ENCODE measurements at places on chromosomes 12 and 14.

GRCh38 chr14:33848706-33849454 is 102.0 kb downstream of the EGLN3 start:
- DNase-seq: peak; percentile 97

DNA sequence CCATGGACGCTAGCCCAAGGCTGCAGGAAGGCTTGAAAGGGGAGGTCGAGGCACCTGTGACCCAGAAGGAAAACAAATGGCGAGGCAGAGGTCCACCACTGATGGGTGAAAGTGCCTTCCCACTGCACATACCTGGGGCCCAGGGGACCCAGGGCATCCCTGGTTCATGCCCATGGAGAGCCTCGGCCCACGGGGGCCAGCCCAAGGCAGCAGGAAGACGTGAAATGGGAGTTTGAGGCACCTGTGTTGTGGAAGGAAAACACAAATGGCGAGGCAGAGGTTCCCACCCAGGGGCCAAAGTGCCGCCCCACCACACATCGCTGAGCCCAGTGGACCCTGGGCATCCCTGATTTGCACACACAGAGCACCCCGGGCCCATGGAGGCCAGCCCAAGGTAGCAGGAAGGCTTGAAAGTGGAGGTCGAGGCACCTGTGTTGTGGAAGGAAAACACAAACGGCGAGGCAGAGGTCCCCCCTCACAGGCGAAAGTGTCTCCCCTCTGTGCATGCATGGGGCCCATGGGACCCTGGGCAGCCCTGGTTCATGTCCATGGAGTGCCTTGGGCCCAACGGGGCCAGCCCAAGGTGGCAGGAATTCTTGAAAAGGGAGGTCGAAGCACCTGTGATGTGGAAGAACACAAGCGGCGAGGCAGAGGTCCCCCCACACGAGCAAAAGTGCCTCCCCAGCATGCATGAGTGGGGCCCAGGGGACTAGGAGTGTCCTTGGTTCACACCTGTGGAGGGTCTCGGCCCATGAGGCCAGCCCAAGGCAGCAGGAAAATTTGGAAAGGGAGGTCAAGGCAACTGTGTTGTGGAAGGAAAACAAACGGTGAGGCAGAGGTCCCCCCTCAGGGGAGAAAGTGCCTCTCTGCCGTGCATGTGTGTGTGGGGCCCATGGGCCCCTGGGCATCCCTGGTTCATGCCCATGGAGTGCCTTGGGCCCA is 383.3 kb downstream of the ALG10 start:
- no peak for DNase-seq

- no peak for DNase-seq
Observed at GRCh38 chr14:61493239-61493638, 171.9 kb downstream of the PRKCH start.

GRCh38 chr14:54192610-54193009 is 204.2 kb upstream of the CDKN3 start:
- DNase-seq: no peak

- no peak for DNase-seq
Observed at GRCh38 chr12:131347732-131348131, 363.2 kb upstream of the SFSWAP start.

- DNase-seq: no peak
Observed at GRCh38 chr12:120774169-120774916, 48.7 kb downstream of the ACADS start.

DNA sequence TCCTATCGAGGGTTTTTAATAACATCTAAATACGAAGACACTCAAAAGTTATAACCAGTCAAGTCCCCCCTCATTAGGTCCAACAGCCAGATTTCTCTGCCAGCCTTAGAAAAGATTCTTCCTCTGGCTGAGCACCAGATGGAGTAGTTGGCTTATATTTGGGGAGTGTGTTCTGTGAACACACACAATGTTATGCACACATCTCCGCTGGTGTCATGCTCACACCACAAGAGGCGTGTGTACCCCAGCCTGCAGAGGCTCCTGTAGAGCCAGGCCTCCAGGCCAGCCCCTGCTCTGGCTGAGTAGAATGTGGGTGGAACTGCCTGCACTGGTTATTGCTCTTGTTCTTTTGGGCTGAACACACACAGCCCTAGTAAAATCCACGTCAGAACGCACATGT is 64.0 kb downstream of the PIWIL1 start:
- peak; percentile 34 for DNase-seq

GRCh38 chr12:99910342-99910741 is 74.4 kb downstream of the ANKS1B start:
- DNase-seq: no peak

DNA sequence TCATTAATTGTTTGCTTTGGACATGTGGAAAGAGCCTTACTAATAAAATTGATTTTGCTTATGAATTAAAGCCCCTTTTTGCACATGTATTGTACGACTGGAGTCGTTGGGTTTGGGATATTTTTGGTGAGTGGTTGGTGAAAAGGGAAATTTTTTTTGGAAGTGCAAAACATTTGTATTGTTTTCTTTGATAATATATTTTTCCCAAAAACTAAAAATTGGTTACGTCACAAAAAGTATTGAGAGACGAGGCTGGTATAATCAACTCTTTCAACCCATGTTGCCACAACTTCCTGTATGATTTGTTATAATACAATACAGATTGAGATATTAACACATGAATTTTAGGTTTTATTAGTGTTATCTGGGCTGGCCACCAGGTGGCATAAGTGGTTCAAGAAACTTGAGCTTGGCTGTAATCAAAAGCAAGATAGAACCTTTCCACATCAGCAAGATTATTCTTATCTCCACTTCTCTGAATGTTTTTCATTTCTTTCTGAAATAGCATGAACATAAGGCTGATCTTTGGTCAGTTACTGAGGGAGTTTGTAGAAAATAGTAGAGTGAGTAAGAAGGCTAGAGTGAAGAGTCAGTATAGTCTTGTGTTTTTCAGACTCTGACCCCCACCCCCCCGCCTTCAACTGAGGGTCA is 8.7 kb downstream of the NGDN start:
- no peak for DNase-seq

DNA sequence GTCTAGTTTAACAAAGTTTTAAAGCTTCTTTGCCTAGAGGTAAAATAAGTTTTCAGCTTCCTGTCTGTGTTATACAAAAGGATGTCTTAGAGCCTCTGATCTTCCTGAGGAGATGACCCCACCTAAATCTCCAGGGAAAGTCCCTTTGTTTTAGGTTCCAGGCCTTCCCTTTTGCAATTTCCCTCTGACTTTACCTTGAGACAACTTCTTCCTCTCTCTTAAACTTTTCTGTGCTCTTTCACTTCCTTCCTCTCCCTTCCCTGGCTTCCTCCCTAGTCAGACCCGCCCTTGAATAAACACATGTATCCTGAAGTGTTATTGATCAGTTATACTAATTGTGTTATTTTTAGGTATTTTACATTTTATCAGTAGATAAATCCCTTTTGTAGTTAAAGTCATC is 134.8 kb downstream of the DYRK2 start:
- DNase-seq: no peak

DNA sequence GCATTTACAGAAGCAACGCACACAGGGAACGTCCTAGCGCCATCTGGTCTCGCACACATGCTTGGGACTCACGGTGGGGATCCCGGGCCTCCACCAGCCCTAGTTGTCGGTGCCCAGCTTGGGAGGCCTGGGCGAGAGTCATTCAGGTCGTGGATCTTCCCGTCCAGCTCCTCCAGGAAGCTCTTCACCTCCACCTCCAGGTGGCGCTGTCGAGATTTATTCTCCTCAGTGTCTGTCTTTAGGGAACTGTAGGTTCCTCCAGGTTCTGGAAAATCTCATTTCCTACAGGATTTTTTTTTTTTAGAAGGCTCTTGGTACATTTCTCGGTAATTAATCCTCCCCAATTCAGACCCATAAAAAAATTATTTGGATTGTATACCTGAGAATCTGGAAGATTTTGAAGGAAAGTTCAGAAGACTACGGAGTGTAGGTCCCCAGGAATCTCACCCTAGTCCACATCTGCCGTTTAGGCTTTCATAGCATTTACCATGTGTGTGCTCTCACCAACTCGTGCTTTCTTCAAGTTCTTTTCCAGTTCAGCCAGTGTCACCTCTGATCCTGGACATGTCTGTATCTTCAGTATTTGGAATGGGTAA is 910.0 kb downstream of the TMEM121 start:
- DNase-seq: peak; percentile 5

DNA sequence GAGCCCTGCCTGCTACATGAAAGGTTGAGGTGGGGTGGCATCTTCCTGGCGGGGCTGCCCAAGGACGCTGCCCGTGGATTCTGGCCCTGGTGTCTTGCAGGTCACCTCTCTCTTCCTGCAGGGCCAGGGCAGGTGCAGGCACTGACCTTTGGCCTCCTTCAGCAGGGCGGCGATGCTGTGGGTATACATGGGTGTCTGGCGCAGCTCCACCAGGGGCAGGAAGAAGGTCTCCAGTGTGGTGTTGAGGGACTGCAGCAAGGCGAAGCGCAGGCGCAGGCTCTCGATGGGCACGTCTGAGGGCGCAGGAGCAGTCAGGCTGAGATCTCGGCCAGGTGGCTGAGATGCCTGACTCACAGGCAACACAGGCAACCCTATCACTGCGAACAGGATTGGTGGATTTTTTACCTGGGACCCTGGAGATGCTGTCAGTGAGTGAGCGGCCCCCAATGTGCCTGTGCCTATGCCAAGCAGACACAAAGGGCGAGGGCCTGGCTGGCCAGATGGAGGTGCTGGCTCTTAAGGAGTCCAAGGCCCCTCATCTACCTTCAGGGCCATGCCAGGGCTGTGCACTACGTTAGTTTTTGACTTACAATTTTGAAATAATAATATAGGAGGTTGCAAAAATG is 45.7 kb downstream of the TRAFD1 start:
- no peak for DNase-seq

DNA sequence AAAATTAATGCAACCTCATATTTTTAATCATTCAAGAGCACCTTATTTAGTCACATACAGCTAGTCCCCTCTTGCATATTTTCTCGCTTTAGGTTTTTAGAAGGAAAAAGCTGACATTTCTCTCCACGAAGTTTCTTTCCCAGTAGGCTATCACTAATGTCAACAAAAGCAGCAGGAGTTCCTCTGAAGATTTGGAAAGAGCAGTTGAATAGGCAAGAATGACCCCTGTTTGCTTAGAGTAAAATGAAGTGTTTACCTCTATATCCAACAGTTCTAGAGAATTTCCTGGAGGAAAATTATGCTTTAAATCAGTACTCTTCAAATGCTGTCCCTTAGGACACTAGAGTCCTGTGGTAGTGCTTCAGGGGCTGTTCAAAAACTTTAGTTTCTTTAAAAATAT is 188.1 kb upstream of the PRKD1 start:
- no peak for DNase-seq

- no peak for DNase-seq
Observed at GRCh38 chr12:71551529-71551928, 111.9 kb downstream of the LGR5 start.

DNA sequence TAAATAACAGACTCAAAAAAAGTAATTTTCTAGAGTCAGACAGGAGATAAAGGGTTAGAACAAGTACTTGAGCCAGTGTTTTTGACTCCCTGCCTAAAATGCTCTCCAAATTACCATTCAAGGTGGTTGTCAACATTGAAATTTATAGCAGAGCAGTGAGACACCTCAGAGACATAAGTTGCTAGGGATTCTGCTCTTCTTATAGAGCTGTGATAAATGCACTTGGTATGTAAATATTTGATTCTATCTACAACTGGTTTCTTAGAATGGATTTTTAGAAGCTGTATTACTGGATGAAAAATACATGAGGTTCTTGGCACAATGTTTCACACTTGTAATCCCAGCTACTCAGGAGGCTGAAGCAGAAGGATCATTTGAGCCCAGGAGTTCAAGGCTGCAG is 83.9 kb upstream of the OSBPL8 start:
- no peak for DNase-seq

GRCh38 chr14:93984987-93985410 is 8.6 kb upstream of the ASB2 start:
- DNase-seq: peak; percentile 58

GRCh38 chr12:78387721-78388120 is 476.9 kb upstream of the SYT1 start:
- DNase-seq: no peak

- DNase-seq: no peak
Observed at GRCh38 chr12:1930803-1931597, 12.5 kb upstream of the CACNA2D4 start.

GRCh38 chr12:6852651-6853354 is 853 bp downstream of the USP5 start:
- peak; percentile 55 for DNase-seq

DNA sequence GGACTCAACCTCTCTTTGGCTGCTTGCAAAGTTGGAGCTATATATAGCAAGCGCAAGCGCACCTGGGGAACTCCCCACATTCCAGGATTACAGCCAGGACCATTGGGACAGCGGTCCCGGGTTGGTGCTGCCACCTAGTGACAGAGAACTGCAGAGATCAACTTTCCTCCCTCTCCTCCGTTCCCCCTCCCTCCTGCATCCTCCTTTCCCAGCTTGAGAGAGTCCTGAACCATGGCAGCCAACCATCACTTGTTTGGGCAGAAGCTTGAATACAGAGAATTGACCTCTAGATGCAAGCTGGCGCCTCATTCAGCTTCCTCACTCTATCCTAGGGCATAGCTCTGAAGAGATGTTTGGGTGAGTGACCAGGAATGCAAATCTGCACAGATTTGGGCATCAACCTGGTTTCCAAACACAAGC is 17.4 kb upstream of the FLVCR2 start:
- DNase-seq: peak; percentile 91

All from ELF-1 (cell line).